Occipital lobe (tissue), 3 donors: ENCODE measurements at places on chromosomes 13 and 19. TPM values are rescaled to one million over a fixed set of nuclear protein-coding genes. Genes with fewer than 3 reads are reported as not detected.

The ATP8A2 gene
- total RNA-seq: 47.3 TPM

The LYPD3 gene
- not detected for total RNA-seq

The ZNF540 gene
- 22.0 TPM for total RNA-seq

The CLIP3 gene
- total RNA-seq: 27.1 TPM

The RXFP2 gene
- total RNA-seq: not detected

The F7 gene
- total RNA-seq: 0.16 TPM

The CAMSAP3 gene
- 17.0 TPM for total RNA-seq

The HNRNPA1L2 gene
- total RNA-seq: 7.5 TPM

The LRRC25 gene
- total RNA-seq: 0.78 TPM

The EHD2 gene
- 2.2 TPM for total RNA-seq

The NANOS2 gene
- total RNA-seq: not detected

The NLRP4 gene
- total RNA-seq: under 0.01 TPM

The XPO4 gene
- total RNA-seq: 33.7 TPM

The GRIN2D gene
- 2.5 TPM for total RNA-seq

The CGB5 gene
- total RNA-seq: not detected

The CD177 gene
- total RNA-seq: 2.3 TPM

The DDX49 gene
- total RNA-seq: 45.7 TPM

The PIK3R2 gene
- 43.5 TPM for total RNA-seq

The ZNF473 gene
- 11.5 TPM for total RNA-seq

The BRCA2 gene
- total RNA-seq: 2.3 TPM

The GARIN5A gene
- 0.62 TPM for total RNA-seq

The PDX1 gene
- not detected for total RNA-seq

The ATP8B3 gene
- total RNA-seq: under 0.01 TPM
